ENCODE measurements at places on chromosomes 11 and 22.
A peak's percentile ranks its signal among the peaks of the same experiment; 100 is the strongest.

GRCh38 chr11:122253589-122254231 is 137.7 kb upstream of the BLID start:
- peak; percentile 18 for DNase-seq

- DNase-seq = no peak
Observed at GRCh38 chr11:86099874-86100273, 31.0 kb upstream of the PICALM start.

GRCh38 chr22:27825174-27825573 is 23.6 kb upstream of the MN1 start:
- DNase-seq = no peak

GRCh38 chr11:57277845-57278720 is 41.0 kb upstream of the APLNR start:
- DNase-seq = peak; percentile 68

- no peak for DNase-seq
Observed at GRCh38 chr11:2885017-2885677, 428 bp downstream of the CDKN1C start.

DNA sequence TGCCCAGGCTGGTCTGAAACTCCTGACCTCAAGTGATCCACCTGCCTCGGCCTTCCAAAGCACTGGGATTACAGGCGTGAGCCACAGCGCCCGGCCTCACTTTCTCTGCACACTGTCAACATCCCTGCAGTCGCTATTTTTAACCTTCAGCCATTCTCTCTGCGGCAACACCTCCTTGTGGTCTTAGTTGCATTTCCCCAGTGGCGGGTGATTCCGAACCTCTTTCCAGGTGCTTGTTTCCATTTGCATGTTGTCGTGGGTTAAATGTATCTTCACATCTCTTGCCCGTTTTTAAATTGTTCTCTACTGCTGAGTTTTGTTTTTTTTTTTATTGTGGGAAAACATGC is 2.2 kb upstream of the SCT start:
- DNase-seq = no peak

DNA sequence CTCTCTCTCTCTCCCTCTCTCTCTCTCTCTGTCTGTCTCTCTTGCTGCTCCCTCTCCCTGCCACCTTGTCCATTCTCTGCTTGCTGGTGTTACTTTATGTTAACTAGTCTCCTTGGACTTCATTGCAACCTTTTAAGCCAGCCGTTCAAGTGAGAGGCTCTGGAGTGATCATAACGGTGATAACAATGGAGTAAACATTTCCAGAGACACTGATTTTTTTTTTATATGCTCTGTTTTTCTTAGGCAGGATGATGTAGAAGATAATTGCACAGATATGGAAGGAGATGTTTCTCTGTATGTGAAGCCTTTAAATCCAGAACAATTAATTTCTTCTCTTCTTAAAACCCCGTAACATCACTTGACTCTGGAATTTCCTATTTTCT is 287.7 kb downstream of the TMEM135 start:
- DNase-seq = no peak

- DNase-seq = no peak
Observed at GRCh38 chr22:27452922-27453321, 348.6 kb downstream of the MN1 start.

- no peak for DNase-seq
Observed at GRCh38 chr11:67355023-67355793, 1.9 kb upstream of the POLD4 start.

GRCh38 chr11:27215471-27216269 is 147.3 kb downstream of the CCDC34 start:
- DNase-seq = peak; percentile 48

GRCh38 chr22:23530766-23531282 is 49.3 kb downstream of the IGLL1 start:
- no peak for DNase-seq

- DNase-seq = no peak
Observed at GRCh38 chr11:118289401-118289800, 15.1 kb upstream of the CD3E start.

GRCh38 chr11:121194731-121195596 is 93.9 kb downstream of the TECTA start:
- DNase-seq = peak; percentile 90

DNA sequence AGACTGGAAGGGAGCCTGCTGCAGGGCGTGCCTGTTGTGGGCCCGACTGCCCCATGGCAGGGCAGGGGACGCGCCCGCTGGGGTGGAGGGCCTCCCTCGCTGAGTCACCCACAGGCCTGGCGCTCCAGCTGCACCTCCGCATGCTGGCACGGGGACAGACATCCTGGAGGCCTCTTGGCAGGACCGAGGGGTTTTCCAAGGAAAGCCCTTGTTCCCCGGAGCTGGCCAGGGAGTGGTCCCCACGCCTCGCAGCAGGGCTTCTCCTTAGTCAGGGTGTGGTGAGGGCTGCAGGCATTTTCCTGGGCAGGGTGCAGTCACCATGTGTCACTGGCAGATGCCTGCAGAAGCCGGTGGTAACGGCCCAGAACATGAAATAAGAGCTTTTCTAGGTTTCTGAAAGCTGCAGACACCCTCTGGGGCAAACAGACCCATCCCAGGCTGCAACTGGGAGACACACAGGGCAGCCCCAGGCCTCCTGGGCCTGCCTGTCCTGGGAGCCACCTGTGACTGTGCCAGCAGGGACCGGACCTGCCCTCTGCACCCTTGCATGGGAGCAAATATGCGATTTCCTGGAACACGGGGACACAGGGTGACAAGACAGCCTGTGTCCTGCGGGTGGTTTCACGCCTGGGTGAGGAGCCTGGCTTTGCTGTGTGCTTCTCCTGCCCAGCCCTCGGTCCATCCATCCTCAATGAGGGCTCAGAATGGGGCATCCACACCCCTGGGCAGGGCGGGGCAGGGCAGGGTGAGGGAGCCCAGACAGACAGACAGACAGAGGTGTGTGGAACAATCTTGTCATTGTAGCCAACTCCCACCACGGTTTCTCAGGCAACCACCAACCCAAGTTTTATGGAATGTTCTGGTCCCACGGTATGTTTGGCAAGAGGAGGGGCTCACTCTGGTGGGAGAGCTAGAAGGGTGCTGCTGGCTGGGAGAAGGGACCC is 43.2 kb upstream of the FADD start:
- DNase-seq = no peak

- no peak for DNase-seq
Observed at GRCh38 chr22:20867179-20868024, 8.6 kb downstream of the SNAP29 start.

GRCh38 chr11:125153837-125154236 is 10.7 kb upstream of the PKNOX2 start:
- no peak for DNase-seq

DNA sequence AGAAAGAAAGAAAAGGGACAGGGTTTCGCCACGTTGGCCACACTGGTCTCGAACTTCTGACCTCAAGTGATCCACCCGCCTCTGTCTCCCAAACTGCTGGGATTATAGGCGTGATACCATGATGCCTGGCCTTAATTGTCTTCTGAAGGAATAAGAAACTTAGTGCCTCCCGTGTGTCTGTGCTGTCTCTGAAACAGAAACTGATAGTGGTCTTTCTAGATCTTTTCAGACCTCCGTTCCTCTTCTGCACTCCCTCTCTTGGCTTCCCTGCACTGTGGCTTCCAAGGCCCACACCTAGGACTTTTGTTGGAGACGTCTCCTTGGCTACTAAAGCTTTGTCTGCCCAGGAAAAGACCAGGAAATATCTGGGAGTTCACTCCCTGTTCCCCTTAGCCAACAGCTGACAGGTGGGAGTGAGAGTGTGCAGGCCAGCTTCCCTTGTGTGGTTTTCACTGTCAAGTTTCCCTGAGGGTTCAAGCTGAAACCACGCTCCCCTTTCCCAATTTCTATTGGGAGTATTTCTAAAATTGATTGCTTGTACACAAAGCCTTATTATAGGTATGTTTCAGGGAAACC is 10.1 kb upstream of the HTR3B start:
- no peak for DNase-seq

DNA sequence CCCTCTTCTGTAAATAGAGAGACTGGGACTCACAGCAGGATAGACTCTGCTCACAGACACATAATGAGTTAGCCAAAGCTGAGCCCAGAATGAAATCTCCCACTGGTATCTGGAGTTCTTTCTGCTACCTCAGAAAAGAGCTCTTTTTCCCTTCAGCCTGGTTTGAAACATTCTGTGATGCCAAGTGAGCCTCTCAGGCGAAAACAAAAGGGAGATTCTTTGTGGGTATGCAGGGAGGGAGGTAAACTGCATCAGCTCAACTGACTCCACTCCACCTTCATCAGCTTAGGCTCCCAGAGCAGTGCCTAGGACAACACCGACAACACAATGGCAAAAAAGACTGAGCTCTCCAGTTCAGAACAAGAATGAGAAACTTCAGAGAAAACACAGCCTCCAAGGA is 55.1 kb upstream of the SCUBE2 start:
- DNase-seq = no peak

DNA sequence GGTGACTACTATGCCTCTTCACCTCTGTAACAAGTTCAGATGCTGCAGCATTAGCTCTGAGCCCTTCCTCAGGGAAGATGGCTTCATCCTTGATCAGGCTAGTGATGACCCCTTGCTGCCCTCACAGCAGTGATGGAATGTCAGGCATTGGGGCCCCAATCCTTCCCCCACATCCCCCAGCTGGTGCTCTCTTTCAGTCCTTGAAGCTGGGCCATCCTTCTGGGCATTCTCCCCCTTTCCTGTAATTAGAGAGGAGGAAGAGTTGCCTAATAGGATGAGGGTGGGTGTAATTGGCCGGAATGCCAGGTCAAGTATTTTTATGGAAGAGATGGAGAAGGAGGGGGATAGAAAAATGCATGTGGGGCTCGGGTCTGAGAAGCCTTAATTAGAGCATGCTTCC is 62.6 kb downstream of the TRAF6 start:
- no peak for DNase-seq

GRCh38 chr11:106306942-106307341 is 229.5 kb downstream of the AASDHPPT start:
- DNase-seq = no peak

GRCh38 chr11:122375687-122376399 is 259.8 kb upstream of the BLID start:
- no peak for DNase-seq

GRCh38 chr11:133240908-133241655 is 291.2 kb downstream of the OPCML start:
- no peak for DNase-seq

GRCh38 chr11:99682171-99682570 is 661.4 kb downstream of the CNTN5 start:
- DNase-seq = no peak

DNA sequence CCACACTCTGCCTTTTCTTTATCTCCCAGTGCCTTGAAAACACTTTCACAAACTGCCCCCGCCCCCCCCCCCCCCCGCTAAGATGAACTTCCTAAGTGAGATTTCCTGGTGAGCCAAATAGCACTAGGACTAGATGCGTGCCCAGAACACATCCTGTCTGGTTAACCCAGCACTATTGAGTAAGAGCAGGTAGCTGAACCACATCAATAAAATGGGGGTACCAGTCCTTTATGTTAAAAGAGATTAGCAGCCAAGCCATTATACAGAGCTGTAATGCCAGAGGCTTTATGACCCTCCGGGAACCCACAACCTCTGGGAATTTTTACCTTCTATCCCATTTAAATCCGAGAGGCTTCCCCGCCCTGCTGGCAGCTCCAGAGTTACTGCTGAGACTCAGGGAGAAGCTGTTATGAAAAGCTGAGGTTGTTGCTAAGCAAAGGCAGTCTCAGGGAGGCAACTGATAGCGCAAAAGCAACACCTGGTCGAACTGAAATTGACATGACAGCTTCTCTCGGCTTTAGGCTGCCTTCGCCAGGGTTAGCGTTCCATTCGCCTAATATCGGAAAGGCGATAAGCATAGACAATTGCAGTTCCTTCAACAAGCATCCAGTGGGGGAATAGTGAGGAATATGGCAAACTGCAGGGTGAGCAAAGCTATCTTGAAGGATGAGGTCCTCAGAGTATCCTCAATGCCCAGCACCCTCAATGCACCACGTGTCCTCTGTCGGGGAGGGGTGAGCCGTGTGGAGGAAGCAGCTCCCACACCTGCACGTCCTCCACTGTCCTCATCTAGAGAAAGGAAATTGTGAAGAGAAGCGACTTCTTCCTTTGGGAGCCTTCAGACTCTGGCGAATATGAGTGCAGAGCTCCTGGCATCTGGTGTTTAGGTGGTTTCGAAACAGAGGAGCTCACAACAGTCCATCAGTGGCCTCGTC is 977.0 kb downstream of the NTM start:
- DNase-seq = peak; percentile 12

- no peak for DNase-seq
Observed at GRCh38 chr22:29813563-29813962, 24.5 kb downstream of the ASCC2 start.

GRCh38 chr11:48170241-48171233 is 46.1 kb upstream of the OR4B1 start:
- no peak for DNase-seq

DNA sequence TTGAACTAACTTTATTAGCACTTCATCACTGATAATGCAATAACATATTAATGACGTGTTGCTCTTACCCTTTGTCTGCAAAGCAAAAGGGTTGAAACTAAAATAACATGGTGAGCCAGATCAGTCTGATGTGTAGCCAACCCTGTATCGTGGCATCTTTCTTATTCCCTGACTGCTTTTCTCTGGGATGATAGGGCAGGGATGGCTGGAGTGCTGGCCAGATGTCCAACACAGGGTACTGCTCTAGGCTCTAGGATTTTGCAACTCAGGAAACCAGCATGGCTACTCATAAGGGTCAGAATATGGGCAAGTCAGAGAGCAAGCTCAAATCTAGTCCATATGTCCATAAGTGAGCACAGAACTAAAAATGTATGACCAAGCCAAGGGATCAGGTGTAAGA is 129.1 kb downstream of the SLC17A6 start:
- DNase-seq = no peak

GRCh38 chr22:49553076-49553475 is 274.6 kb downstream of the BRD1 start:
- no peak for DNase-seq

DNA sequence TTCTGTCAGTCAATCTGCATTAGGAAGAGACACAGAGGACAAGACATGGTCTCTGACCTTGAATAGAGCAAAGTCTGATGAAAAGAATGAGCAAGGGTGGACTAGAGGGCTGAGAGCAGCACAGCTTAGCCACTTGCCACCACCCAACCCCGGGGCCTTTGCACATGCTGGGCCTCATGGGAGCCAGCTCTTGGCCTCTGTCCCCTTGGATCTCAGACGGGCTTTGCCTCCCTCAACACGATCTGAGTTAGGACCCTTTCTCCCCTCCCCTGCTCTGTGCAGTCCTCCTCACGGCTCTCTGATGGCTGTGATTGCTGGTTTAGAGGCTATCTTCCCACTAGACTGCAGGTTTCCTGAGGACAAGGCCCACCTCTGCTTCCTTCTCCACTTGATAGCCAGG is 131.6 kb upstream of the B3GAT1 start:
- DNase-seq = no peak

DNA sequence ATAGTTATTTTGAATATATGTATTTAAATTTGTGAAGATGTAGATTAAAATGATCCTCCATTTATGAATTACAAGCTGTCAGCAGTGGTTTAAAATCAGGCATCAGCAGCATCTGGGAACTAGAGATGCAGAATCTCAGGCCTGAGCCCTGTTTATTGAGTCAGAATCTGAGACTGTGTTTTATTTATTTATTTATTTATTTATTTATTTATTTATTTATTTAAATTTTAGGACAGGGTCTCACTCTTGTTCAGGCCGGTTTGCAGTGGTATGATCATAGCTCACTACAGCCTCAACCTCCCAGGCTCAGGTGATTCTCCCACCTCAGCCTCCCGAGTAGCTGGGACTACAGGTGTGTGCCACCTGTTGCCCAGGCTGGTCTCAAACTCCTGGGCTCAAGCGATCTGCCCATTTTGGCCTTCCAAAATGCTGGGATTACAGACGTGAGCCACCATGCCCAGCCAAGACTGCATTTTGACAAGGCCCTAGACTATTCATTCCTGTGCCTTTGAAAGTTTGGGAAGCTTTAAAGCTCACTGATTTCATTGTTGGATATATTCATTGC is 70.7 kb downstream of the PPP6R3 start:
- no peak for DNase-seq
